ENCODE measurements at places on chromosomes 3 and 15.

- no peak for DNase-seq
These were observed 265.4 kb downstream of the VPS13C start for GRCh38 chr15:61794881-61795280.

DNA sequence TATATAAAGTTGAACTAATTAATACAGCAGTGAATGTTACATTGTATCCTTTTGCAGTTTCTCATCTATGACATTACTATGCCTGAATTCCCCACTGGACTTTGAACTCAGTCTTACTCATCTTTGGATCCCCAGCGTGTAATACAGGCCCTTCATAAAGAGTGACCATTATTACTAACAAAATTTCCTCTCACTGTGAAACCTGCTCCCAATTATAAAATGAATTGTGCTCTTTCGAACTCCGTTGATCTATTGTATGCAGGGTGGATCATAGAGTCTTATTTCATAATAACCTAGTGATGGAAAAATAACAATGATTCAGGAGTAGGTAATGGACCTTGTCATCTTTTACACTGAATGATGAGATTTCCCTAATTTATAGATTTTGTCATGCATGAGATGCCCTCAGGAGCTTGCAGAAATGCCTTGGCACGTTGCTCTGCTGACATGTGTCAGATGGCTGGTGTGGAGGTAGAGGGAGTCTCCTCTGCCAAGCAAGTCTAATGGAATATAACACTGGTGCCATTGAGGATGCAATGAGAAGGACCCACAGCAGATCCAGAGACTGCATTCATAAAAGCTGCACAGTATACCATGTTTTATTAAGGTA, 25.5 kb downstream of the B3GNT5 start:
- DNase-seq = no peak

DNA sequence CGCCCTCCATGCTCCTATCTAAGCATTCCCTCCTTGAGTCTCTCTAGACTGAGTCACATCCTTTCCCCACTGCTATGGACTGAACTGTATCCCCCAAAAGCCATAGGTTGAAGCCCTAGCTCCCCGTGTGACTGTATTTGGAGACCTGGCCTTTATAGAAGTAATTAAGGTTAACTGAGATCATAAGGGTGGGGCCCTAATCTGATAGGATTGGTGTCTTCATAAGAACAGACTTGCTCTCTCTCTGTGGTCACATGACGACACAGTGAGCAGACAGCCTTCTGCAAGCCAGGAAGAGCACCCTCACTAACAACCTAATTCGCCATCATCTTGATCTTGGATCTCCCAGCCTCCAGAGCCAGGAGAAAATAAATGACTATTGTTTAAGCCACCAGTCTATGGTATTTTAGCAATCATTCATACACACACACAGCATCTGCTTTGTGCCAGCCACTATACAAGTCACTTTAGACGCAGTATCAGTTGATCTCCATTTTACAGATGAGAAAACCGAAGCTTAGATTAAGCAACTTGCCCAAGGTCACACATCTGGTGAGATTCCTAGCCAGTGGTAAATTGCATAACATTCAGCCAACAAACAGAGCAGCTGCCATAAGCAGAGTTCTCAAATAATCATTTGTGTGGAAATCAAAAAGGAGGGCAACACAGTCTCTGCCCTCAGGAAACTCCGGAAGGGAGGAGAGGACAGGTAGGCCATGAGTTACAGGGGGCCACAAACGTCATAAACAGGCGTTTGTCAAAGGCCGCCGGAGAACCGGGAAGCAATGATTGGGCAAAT, 66.3 kb upstream of the HES1 start:
- no peak for DNase-seq

- no peak for DNase-seq
These were observed 60.3 kb downstream of the MAP6D1 start for GRCh38 chr3:183764847-183765731.

Measured in stimulated activated CD4-positive, alpha-beta T cell treated with anti-CD3 and anti-CD28 coated beads, Interleukin-15, amount 100 ng/mL, for 48 hours (primary cell).